ENCODE measurements at places on chromosomes 7 and 10.

GRCh38 chr7:36514289-36515243, 124.9 kb downstream of the ANLN start:
- DNase-seq = no peak

- DNase-seq = no peak
Observed at GRCh38 chr10:10160821-10161312, 856.8 kb upstream of the CELF2 start.

DNA sequence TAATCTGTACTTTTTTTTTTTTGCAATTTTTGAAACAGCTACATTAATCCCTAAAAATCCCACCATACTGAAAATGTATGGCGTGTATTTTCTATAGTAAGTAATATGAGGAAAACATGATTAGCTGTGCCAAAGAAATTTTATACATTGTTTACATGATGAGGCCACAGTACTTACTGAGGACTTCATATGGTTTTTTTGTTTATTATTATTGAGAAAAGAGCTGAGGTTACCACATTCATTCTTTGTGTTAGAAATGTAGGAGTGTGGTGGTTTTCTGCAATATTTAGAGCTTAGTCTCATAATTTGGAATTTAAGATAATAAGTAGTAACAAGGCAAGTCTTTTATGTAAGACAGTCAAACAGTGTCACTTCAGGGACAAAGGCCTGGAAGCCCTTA, 45.1 kb downstream of the SLC25A40 start:
- DNase-seq = no peak

- no peak for DNase-seq
Observed at GRCh38 chr10:50528206-50528605, 95.5 kb downstream of the SGMS1 start.

GRCh38 chr10:48683868-48684267, 805 bp upstream of the WDFY4 start:
- DNase-seq = no peak

- no peak for DNase-seq
Observed at GRCh38 chr7:92053312-92053711, 81.0 kb downstream of the CYP51A1 start.

- DNase-seq = no peak
Observed at GRCh38 chr10:7485244-7485556, 74.4 kb upstream of the SFMBT2 start.

- DNase-seq = no peak
Observed at GRCh38 chr7:20220921-20221547, 3.9 kb upstream of the MACC1 start.

GRCh38 chr7:511476-512145, 8.0 kb downstream of the PDGFA start:
- no peak for DNase-seq

DNA sequence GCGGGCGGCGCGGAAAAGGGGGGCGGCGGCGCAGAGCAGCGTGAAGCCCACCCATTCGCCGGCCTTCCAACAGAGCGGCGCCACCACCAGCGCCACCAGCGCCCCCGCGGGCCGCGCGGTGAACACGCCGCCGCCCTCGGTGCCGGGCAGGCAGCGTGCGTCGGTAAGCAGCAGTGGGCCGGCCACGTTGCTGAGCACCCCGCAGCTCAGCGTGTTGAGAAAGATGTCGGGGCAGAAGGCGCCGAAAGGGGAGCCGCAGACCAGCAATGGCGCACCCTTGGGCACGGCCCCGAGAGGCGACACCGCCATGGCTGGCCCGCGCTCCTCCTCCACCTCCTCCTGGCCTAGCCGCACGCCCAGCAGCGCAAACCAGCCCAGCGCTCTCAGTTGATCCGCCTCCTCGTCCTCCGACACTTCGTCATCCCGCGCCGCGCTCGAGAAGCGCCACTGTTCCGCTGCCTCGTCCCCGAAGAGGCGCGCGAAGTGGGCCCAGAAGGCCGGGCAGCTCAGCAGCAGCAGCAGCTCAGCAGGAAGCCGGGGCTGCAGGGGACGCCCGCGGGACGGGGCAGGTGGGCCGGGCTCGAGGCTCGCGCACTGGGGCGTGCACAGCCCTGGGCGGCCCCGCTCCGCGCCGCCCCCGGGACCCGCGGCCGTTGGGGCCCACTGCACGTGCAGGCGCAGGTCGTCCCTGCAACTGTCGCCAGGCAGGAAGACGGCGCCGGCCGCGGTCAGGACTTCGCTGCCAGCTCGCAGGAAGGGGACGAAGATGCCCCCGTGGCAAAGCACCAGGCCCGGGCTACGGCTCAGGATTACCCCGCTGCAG, 623 bp downstream of the TYSND1 start:
- DNase-seq = peak; percentile 60

GRCh38 chr10:102001435-102002068, 54.4 kb downstream of the ARMH3 start:
- DNase-seq = no peak

DNA sequence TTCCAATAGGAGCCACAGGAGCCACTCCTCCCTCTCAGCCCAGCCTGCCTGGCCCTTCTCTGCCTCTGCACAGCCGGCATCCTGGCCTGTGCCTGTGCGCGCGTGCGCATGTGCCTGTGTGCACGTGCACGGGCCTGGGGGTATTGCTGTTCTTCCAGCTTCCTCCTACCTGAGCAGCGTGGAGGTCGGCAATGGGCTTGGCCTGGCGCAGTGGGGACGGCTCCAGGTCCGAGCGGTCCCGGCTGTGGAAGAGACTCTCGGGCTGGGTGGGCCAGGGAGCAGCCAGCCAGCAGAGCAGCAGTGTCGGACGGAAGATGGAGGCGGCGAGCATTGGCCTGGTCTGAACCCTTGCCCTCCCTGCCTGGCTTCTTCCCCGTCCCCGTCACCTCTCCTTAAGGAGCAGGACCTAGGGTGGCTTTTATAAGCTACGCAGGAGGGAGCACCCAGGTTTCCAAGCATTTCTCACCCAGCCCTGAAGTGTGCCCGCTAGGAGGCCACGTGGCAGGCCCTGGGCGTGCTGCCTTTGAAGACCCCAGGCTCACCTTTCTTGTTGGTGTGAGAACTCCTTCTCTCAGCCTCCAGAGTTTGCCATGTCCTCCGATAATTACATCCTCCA, at the start of gene MMP21:
TSS of gene MMP21 (minus strand) at position 331 of the 616 bp plus-strand sequence. CDS start at position 331, 0 bp downstream.
- no peak for DNase-seq

GRCh38 chr10:46025406-46025805, 5.0 kb downstream of the NCOA4 start:
- DNase-seq = peak; percentile 47

- no peak for DNase-seq
Observed at GRCh38 chr10:8035006-8035640, 19.4 kb upstream of the GATA3 start.

DNA sequence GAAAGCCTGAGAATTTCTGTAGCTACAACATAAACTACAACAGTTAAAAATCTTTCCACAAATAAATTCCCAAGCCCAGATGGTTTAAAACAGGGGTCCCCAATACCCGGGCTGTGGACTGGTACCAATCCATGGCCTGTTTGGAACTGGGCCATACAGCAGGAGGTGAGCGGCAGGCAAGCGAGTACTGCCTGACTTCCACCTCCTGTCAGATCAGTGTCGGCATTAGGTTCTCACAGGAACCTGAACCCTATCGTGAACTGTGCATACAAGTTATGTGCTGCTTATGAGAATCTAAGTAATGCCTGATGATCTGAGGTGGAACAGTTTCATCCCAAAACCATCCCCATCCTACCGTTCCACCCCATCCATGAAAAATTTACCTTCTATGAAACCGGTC, 160.7 kb upstream of the FEZF1 start:
- DNase-seq = no peak

GRCh38 chr10:77144656-77145055, 493.0 kb downstream of the KCNMA1 start:
- DNase-seq = no peak

- no peak for DNase-seq
Observed at GRCh38 chr7:140688341-140688740, 8.2 kb upstream of the NDUFB2 start.
